ENCODE measurements at places on chromosomes 11 and 22.

DNA sequence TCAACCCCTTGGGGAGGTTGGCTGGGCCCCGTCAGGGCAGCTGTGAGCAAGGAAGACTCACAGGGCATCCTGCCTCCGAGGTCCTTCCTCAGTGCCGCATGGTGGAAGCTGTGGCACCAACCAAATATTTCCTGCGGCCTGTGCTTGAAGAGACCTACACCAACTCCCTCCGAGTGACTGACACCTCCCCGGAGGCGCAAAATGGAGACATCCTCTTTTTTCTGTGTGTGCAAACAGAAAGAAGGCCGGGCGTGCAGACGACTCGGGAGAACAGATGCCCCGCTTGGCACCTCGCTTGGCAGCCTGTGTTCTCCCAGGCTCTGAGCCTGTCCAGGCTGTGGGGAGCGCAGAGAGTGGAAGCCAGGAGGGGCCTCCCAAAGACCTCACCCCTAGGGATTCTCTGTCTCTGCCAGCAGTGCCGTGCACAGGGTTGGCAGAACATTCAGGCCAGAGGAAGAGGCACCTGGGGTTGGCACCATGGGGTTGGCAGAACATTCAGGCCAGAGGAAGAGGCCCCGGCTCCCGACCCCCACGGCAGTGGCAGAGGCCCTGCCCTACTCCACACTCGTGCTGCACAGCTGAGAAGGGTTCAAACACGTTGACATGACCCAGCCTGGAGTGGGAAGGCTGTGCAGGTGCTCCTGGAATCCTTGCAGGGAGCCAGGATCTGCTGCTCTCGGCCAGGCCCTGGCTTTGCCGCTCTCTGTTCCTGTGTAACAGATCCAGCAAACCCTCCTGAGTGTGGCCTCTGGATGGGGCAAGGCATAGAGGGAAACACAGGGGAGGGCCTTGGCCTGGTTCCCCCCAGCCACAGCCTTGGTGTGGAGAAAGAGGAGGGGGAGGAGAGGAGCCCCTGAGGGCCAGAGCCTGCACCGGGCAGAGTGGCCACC, 805.5 kb downstream of the BRD1 start:
- DNase-seq, result no peak

DNA sequence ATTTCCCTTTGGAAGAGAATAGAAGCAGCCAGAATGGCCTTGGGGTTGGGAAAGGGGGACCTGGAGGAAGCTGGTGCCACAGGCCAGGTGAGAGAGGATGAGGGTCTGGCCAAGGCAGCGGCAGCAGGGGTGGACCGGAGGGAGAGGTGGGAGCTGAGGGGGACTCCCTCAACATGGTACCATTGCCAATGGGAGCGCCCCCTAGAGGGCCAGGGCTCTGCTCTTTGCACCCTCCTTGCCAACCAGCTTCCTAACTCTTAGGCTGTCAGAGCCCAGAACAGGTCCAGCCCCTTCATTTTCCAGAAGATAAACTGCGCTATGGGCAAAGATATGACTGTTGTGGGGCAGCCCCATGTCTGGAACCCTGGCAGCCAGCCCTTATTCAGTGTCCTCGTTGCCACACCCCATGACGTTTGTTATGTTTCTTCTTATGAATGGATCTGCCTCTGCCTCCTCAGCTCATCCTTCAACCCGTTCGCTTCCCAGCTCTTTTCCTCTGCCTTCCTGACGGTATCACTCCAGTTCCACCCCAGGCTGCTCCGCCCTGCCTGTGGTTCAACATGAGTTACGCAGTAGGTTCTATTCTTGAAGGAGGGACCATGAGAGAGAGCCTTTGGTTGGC, 185.2 kb downstream of the GRIK4 start:
- no peak for DNase-seq

DNA sequence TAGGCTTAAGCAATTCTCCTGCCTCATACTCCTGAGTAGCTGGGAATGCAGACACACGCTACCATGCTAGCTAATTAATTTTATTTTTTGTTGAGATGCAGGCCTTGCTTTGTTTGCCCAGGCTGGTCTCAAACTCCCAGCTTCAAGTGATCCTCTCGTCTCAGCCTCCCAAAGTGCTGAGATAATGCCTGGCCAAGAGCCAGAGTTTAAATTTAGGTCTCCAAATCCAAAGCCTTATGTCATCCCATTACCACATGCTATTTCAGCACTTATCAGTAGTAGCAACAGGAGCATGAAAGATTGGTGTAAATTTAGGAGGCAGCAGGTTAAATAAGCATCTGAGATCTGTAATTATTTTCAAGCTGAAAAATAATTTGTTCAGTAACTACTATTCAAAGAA, 326.1 kb upstream of the ANO5 start:
- DNase-seq, result peak; percentile 29

DNA sequence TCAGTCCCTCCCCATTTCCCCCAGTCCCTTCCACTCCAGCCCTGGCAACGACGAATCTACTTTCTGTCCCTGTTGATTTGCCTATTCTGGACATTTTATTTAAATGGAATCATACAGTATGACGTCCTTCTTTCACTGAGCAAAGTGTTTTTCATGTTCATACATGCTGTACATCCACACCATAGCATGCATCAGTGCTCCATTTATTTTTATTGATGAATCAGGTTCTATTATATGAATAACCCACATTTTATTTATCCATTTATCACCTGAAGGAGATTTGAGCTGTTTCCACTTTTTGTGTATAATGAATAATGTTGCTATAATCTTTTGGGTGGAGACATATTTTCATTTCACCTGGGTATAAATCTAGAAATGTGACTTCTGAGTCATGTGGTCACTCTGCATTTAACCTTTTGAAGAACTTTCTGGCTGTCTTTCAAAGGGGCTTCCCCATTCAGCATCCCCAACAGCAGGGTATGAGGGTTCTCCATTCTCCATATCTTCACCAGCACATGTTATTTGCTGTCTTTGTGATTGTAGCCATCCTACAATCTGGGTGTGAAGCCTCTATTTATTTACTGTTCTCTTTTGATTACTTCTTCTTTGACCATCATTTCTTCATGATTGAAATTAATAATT, 531.7 kb downstream of the ETS1 start:
- no peak for DNase-seq

DNA sequence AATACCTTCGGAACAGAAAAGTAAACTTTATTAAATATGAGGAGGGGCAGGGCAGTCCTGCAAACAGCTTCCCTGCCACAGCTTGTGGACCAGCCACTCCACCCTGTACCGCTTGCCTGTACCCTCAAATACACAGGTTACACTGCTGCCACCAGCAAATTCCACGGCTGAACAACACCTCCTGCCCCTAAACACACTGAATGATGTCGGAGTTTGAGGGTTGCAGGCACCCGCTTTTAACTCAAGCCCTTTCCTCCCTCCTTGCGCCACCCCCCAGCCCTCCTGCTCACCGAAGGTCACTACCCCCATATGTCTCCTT, 4.0 kb downstream of the VSIG2 start:
- no peak for DNase-seq

DNA sequence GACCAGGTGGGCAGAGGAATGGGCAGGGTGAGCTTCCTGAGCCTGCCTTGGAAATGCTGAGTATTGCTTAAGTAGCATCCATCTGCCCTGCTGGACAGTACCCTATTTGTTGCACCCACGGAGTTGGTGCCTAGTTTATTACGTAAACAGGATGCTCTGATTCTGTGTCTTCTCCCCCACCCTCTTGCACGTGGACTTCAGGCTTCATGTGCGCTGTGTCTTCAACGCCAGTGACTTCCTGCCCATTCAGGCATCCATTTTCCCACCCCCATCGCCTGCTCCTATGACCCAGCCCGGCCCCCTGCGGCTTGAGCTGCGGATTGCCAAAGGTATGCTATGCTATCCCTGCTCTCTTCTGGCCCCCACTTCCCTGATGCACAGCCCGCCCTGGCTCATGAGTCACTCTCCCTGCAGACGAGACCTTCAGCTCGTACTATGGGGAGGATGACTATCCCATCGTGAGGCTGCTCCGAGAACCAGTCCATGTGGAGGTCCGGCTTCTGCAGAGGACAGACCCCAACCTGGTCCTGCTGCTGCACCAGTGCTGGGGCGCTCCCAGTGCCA, 5.7 kb downstream of the ZP1 start:
- DNase-seq, result no peak

DNA sequence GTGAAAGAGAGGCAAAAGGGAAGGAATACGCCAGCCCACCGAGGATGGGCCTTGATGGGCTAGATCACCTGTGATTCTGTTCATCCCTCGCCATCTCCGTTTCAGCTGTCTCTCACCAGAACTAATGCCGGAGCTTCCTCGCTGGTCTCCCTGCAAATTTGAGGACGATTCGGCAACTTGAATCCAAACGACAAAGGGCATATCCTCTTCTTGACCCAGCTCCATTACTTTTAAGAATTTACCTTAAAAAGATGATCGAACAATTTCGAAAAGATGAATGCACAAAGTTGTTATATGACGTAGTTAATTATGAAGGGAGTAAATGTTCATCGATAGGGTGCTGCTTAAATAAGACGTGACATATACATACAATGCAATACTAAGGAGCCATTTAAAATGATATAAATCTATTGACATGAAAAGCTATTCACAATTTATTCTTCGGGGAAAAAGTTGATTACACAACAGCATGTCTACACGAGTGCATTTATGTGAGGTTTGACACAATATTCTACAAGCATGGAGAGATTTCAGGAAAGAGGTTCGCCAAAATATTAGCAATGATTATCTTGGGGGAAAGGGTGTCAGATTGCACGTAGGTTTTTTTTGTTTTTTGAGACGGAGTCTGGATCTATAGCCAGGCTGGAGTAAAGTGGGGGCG, 937 bp upstream of the FAM168A start:
- no peak for DNase-seq

- no peak for DNase-seq
Measured at GRCh38 chr22:47366026-47366767, 603.7 kb downstream of the TBC1D22A start.

DNA sequence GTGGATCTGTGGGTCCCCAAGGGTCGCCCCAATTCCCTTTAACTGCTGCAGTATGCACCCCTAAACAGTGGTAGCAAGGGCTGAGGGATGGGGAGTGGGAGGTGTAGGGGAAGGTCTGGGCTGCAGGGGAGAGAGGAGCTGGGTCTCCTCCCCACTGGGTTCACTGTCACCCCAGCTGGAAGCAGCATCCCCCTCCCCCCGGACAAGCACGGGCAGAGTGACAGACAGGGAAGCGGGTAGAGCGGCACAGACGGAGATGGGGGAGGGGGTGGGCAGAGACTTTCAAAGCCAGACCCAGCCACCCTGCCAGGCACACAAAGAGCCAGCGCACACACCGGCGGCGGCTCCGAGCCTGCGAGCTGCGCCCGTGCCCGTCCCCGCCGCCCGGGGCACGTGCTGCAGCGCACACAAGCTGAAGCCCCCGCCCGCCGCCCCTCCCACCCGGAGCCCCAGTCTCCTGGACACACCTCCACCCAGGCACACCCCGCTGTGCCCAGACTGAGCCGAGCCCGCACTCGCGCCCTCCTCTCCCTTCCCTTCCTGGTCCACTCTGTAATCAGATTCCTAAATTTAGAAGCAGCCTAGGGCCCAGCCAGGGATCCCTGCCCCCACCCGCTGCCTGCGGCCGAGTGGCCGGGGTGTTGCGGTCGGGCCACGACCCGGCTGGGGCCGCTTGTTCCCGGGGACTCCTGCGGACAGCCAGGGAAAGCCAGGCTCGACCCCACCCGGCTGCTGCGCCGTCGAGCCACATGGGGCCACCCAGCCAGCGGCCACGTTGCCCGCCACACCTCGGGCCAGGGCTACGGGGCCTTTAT, 935 bp upstream of the RCOR2 start:
- DNase-seq, result peak; percentile 42

- DNase-seq, result peak; percentile 50
Measured at GRCh38 chr11:76208438-76209374, 2.4 kb upstream of the WNT11 start.

GRCh38 chr22:19972652-19973550, 31.3 kb upstream of the TXNRD2 start:
- no peak for DNase-seq

GRCh38 chr11:132648851-132649250, 883.5 kb downstream of the OPCML start:
- DNase-seq, result no peak

GRCh38 chr22:28000361-28000760, 81.3 kb upstream of the PITPNB start:
- no peak for DNase-seq

Data from SHP77 treated with DMSO at 0.1 percent for 48 hours (cell line).